ENCODE measurements at places on chromosomes 5 and 9.

DNA sequence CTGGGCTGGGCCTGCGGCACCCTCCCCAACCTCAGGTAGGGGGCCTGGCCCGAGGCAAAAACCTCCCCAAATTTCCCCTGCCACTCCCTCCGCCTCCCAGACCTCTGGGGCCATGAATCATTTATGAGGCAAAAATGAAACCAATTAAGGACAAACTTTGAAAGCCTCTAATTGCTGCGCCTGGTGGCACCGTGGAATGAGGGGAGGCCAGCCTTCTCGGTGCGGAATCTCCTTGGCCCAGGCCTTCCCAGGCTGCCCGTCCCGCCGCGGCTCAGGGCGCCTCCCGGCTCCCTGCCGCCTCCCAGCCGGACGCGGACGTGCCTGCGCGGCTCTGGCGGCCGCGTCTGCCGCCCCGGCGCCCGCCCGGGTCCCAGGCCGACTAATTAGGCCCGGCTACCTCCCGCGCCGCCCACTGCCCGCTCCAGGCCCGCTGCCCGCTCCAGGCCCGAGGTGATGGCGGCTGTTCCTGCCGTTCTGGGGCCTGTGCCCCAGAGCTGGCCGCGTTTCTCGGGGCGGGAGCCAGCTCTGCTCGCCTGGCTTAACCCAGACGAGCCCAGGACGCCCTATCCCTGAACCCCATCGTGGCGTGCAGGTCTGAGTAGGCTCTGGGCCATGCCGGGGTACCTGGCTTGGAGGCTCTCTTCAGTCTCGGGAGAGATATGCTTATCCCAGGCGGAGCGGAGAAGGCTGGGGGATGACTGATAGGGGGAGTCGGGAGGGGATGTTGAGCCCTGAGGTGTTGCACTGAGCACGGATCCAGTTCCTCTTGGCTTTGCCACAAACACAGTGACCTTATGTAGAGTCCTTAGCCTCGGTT is 20.1 kb downstream of the CXXC5 start:
- DNase-seq, result no peak

GRCh38 chr5:88892669-88893068 is 9.7 kb upstream of the MEF2C start:
- no peak for DNase-seq

- DNase-seq, result no peak
Measured at GRCh38 chr9:124296094-124296493, 38.3 kb downstream of the NEK6 start.

GRCh38 chr5:103532086-103532734 is 30.4 kb downstream of the NUDT12 start:
- DNase-seq, result no peak

DNA sequence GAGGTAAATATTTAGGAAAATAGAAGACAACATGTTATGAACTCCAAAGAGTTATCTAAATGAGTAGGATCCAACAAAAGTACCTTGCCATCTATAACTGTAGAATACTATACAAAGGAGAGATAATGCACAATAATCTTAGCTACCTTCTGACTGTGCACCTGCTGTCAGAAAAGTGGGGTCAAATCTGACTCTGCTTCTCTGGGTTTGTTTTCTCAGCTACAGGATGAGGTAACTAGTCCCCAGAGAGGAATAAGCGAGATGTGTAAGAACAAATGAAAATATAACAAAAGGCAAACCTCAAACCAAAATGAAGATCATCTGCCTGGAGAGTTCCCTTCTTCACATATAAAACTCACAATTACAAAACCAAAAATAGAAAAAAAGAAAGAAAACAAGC is 204.8 kb downstream of the DCP2 start:
- DNase-seq, result no peak

DNA sequence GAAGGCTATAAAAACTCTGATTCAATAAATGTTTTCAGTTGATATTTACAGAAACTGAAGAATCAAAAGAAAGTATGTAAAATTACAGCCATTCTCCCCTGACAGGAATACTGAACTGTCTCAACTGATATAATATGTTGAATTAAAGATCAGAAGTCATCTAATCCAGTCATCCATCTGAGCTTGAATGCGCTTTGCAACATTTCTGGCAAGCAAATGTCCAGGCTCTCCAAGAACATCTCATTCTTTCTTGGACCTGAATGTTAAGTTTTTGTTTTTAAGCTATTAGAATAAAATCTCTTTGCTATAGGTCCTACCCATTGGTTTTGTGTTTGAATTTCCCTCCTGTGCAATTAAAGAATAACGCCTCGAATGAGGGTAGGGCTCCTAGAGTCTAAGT is 120.5 kb downstream of the MPDZ start:
- DNase-seq, result no peak

GRCh38 chr5:96053063-96053735 is 91.5 kb upstream of the ELL2 start:
- no peak for DNase-seq

GRCh38 chr5:50476549-50476948 is 35.5 kb upstream of the EMB start:
- no peak for DNase-seq

DNA sequence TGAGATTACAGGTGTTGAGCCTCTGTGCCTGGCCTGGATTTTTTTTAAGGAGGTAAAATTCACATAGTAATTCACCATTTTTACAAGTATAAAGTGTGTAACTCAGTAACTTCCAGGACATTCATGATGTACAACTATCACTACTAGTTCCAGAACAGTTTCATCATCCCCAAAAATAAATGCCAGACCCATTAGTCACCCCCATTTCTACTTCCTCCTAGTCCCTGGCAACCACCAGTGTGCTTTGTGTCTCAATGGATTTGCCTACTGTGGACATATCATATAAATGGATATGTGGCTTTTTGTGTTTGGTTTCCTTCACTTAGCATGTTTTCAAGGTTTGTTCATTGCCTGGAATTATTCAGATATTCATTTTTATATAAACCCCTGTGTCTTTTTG is 72.5 kb upstream of the PANK3 start:
- peak; percentile 82 for DNase-seq

DNA sequence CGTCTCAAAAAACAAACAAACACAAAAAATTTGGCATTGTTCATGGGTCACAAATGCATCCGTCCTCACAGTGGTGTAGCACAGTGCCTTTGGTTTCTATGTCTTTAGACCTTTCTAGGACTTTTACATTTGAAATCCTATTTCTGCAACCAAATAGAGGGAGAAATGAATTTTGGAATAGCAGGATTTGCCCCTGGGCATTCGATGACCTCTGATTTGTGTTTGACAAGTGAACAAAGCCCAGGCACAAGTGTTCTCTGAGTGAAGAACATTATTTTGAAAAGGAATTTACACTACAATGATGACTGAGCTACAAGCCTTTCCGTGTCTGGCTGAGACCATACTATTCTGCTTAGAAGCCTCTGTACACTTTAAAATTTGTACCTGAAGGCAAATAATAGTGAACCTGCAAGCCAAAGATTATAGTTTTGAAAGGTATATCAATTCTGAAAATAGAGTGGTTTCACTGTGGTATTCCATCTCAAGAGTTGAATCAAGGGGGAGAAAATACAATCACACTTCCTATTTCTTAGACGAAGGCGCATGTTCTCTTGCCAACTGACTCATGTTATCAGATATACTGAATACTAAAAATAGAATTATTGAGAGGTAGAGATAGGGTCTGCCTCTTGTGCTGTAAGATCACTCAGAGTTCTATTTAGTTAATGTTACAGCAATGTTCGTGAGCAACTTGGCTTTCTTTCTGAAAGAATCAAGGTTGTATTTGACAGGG is 297.6 kb downstream of the KDM4C start:
- DNase-seq, result no peak

DNA sequence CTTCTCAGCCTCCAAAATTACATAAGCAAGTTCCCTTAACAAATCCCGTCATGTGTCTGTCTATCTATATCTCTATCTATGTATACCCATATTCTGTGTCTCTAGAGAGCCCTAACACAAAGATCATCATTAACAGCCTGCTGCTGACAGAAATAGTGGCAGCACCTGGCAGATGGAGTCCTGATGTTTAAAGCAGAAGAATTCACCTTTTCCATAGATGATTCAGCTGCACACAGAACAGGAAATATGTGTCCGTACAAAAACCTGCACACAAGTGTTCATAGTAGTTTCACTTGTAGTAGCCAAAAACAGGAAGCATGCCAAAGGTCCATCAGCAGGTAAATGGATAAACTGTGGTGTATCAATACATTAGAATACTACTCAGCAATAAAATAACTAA is 45.0 kb upstream of the ACO1 start:
- DNase-seq, result no peak

- DNase-seq, result no peak
Measured at GRCh38 chr9:130356033-130356432, 88.7 kb upstream of the ASS1 start.

- no peak for DNase-seq
Measured at GRCh38 chr9:742104-742503, 99.4 kb upstream of the DMRT1 start.

DNA sequence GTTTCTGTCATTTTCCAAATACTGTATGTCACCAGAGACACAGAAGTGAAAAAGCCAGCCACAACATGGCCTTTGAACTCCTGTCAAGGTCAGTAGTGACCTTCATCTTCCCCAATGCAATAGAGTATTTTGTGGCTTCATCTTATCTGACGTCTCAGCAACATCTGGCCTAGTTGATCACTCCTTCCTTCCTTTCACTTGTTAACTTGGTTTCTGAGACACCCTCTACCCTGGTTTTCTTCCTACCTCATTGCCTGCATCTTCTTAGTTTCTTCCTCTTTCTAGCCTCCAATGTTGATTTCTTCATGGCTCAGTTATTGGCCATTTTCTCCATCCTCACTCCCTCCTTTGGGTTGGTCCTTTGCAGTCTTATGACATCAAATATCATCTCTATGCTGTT is 36.3 kb downstream of the GLIS3 start:
- DNase-seq, result no peak

DNA sequence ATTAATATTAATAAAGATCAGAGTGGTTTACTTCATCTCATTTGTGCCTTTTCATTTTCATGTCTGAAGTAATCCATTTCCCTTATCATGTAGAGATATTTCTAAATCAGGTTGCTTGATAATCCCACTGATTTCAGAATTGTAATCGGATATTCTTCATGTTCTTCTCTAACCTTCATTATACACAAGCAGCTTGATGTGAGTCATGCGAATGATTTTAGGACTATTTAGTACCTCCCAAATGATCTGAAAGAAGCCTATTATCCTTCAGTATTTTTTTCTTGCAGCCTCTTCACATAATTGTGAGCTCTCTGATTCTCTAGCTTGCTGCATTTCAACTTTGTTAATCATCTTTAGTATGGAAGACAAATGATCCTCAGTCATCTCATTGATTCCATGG is 182.0 kb downstream of the GIN1 start:
- DNase-seq, result no peak

- no peak for DNase-seq
Measured at GRCh38 chr5:151094852-151095245, 14.0 kb upstream of the TNIP1 start.

GRCh38 chr9:113205861-113206260 is 15.2 kb downstream of the FKBP15 start:
- no peak for DNase-seq

- DNase-seq, result no peak
Measured at GRCh38 chr5:133635051-133635450, 22.7 kb upstream of the FSTL4 start.

DNA sequence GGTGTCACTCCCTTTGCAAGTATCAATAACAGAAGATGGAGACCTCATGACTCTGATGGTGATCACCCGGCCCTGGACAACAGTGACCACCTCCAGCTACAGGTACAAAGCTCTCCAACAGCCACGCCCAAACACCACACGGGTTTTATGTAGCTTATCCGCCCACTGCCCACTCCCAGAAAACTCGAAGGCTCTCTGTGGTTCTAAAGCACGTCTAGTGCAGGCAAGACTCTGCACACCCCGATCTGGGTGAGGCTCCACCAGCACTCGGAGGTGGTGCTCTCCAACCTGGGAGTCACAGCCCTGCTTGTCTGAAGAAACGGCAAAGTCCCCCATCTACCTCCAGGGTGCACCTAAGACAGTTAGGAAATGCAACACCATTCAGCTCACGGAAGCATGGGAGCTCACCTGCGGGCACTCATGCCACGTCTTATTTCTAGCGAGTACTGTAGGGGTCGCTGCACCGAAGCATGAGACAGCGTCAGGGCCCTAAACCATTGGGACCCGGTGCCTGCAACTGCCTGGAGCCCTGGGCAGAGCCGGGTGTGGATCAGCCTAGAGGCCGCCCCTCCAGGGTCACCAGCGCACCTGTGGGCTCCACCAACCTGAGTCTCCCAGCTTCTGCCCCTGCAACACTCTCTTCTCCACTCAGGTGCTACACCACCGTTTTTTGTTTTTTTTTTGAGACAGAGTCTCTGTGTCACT is 58.1 kb upstream of the ZNF354A start:
- no peak for DNase-seq

GRCh38 chr9:101618698-101619097 is 23.9 kb upstream of the PPP3R2 start:
- DNase-seq, result no peak

- no peak for DNase-seq
Measured at GRCh38 chr9:112145886-112146285, 29.2 kb downstream of the SUSD1 start.
